Stimulated activated CD8-positive, alpha-beta memory T cell treated with anti-CD3 and anti-CD28 coated beads, Interleukin-4, amount 100 ng/mL, for 1 hour (primary cell): ENCODE measurements at places on chromosomes 12 and 14.

GRCh38 chr12:49160399-49160798, 28.5 kb downstream of the TUBA1A start:
- DNase-seq = no peak

DNA sequence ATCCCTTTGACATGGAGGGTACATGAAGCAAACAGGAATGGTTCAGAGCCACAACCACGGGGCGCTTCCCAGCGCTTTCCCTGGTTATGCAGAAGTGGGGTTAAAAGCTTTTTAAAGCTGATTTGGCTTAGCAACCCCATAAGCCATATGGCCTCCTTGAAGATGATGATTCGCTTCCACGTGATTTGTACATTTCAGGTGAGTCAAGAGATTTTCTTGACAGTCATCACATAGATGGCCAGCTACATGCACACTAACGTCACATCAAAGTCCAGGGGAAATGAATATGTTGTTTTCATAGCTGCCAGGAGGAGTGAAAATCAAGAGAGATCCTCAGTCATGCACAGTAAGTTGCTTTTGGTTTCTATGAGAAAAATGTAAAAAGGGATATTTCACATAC, 309.7 kb downstream of the TMEM132D start:
- no peak for DNase-seq

DNA sequence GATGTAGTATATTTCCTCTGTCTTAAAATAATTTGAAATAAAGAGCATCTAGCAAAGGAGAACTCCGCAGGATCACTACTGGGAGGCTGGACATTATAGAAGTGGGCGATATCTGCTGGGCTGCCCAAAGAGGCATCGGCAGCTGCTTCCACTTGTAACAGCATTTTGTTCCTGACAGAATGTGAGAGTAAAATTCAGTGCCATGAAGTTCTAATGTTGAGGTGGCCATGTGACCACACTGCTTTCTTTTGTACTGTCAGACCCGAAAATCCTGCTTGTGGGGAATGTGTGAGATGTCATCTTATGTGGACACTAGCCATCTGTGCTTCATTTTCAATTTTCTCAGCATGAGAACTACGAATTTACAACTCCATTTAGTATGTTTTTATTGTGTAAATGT, 151.9 kb downstream of the ACSS3 start:
- DNase-seq = no peak

DNA sequence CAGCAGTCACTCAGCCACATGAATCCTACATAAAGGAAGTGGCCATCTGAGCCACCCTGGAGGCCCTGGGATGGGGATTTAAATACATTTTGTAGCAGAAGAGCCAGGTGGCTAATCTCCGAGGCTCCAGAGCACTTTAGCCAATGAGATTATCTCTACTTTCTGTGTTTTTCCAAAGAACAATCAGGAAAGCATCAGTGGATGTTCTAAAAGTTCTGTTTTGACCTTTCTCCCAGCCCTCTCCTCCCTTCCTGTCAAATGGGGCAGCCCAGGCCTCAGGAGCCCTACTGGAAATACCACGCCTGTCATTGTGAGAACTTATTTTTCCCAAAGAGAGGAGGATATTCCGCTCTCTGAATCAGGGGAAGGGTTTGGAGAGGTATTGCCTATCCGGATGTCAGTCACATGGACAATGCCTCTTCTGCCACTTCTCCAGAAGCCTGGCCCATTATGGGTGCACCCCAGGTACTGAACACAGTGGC, 336.8 kb upstream of the FKBP4 start:
- DNase-seq = no peak

- DNase-seq = peak; percentile 38
Measured at GRCh38 chr12:56488041-56488955, at the start of gene GLS2. GLS2 (minus strand) TSS chr12:56488161; CDS start chr12:56488118, 43 bp downstream.

GRCh38 chr14:51533872-51534553, 117.7 kb upstream of the FRMD6 start:
- no peak for DNase-seq

GRCh38 chr12:84785951-84786350, 126.6 kb downstream of the SLC6A15 start:
- no peak for DNase-seq

DNA sequence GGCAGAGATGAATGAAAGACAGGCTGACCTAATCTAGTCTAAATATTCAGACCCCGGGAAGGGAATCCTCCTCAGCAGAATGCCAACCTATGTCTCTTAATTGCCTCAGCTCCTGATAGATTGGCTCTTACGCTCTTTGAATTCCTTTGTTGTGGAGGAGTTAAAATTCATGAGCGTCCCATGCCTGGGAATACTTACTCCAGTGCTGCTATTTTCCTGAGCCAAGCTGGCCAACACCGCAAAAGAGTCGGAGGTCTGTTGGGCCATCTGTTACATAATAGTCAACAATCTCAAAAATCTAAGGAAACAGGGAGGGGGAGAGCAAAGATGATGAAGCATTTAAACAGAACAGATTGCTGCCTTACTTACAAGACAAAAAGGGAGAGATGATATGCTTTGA, 182.8 kb downstream of the ASCL1 start:
- DNase-seq = no peak

- DNase-seq = no peak
Measured at GRCh38 chr12:116382686-116383530, 105.4 kb upstream of the MED13L start.

GRCh38 chr12:47823422-47824086, 3.9 kb upstream of the HDAC7 start:
- DNase-seq = no peak
